Transverse colon (tissue), 4 donors: ENCODE measurements at places on chromosomes 16 and 17.

GRCh38 chr17:72538901-72539352 is 418.1 kb downstream of the SOX9 start:
- DNase-seq = peak; percentile 31

DNA sequence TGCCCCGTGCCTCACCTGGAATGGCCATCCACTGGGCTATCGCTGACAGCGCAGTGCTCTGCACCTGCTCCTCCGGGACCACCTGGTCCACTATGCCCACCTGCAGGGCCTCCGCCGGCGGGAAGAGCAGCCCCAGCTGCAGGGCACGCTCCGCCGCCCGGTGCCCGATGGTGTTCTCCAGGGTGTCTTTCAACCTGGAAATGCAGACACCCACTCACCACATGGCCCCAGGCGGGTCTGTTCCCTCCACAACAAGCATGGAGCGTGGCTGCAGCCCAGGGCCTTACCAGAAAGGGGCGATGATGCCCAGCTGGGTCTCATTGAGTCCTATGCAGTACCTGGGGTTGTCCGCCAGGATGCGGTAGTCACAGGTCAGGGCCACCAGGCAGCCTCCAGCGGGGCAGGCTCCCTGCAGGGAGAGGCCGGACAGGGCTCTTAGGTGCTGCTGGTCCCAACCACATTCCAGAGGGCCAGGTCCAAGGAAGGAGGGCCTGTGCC is 6.8 kb downstream of the DNASE1L2 start:
- DNase-seq = no peak

- DNase-seq = no peak
These were observed 16.7 kb upstream of the HEATR6 start for GRCh38 chr17:60095381-60095780.

DNA sequence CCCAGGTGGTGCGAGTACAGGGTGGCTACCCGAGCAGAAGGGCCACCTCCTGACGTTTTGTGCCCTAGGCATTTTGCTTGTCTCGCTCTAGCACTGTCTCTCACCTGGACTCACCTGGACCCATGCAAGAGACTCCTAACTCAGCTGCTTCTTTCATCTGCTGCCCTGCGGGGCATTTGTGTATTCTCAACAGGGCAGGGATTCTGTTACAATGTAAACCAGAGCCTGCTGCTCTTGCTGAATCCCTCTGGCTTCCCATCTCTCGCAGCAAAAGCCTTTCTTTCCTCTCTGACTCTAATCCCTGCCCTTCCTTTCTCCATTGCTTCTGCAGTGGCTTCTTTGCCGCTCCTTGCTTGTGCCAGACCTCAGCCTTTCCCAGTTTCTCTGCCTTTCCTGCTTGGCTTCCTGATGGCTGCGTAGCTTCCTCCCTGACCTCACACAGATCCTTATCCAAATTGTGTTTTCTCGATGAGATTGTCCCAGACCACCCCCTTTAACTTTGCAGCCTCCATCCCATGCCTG is 10.2 kb downstream of the ARSG start:
- DNase-seq = no peak

- no peak for DNase-seq
These were observed 43.6 kb upstream of the ANKFY1 start for GRCh38 chr17:4307179-4307930.

DNA sequence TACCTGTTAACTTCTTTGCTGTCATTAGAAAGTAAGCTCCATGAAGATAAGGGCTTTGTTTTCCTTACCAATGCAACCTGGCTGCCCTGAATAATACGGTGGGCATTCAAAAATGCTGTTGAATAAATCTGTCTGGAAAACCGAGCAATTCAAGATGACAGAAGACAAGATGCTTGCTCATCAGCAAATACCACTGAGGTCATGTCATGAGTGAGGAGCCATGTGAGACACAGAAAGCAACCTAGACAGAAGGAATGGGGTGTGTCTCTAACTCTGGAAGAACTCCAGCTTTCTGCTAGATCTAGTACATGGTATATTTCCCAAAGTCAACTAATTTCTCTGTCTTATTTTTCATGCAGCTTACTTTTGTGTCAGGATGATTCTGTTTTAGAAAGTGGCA is 64.2 kb downstream of the STH start:
- no peak for DNase-seq

DNA sequence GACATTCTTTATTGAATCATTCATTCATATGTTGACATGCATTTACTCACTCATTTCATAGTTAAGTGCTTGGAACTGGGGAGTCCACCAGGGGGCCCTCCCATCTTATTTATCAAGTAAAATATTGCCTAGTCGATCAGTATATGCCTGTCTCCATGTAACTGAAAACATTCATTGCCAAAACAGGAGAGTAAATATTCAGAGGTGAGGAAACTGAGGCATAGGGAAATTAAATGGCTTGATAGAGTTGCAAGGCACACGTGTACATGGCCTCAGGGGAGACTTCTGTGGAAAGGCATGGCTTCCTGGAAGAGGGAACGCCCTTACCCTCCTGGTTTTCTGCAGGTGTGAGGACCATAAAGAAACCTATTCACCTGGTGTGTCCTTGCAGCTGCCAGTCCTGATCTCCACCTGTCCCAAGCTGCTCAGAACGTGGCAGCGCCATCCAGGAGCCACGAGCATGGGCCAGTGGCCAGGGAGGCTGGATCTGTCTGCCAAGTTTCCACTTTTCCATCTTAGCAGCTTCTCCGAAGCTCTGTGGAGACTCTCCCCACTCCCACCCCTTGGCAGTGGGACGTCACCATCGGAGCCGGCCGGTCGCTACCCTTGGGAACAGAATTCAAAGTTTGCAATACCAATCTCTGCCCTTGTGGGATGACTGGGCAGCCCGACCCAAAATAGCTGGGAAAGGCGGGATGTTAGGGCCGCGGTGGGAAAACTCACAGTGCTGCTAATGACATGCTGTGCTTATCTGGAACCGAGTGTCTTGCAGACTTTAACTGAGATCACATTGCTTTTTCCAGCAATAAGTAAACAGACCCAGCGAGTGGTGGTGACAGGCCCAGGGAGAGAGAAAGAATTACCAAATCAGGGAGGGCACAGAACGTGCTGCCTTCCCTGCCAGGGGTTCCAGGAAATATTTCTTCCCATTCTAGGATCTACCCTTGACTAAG is 4.1 kb upstream of the C1QTNF1 start:
- DNase-seq = peak; percentile 69

DNA sequence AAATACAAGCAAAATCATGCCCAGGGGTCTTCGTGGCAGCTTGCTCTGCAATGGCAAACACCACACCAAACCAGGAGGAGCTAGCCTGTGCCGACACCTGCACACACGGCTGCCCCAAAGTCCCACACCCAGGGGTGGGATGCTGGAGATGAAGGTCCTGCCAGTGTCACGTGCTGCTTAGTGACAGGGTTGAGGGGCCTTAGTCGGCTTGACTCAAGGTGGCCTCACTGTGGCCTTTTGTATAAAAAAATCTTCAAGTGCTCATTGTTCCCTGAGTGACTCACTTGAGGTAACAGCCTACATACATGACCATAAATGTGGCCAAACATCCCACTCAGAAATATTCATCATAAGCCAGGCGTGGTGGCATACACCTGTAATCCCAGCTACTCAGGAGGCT is 7.3 kb downstream of the TRIM65 start:
- no peak for DNase-seq

DNA sequence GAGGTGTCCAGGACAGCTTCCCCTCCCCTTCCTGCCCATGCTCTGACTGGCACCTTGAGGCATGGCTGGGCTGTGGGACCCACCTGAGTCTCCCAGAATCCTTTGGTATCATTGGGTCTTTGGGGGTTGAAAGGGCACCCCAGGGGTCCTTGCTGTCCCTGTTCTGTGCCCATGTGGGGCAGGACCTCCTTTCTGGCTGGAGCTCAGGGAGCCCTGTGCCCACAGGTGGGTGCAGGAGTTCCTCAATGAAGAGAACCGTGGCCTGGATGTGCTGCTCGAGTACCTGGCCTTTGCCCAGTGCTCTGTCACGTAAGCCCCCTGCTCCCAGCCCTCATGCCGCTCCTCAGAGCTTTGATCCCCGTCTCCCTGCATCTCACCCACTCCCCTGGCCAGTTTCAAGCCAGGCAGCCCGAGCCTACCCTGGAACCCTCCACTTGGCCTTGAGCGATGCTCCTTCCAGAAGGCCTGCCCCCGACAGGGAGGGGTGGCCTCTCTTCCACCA is 11.8 kb downstream of the FMNL1 start:
- no peak for DNase-seq

GRCh38 chr16:25370541-25370940 is 112.9 kb upstream of the ZKSCAN2 start:
- no peak for DNase-seq
